ENCODE measurements at places on chromosomes 4 and X. TPM values are rescaled to one million over a fixed set of nuclear protein-coding genes. Genes with fewer than 3 reads are reported as not detected.

DNA sequence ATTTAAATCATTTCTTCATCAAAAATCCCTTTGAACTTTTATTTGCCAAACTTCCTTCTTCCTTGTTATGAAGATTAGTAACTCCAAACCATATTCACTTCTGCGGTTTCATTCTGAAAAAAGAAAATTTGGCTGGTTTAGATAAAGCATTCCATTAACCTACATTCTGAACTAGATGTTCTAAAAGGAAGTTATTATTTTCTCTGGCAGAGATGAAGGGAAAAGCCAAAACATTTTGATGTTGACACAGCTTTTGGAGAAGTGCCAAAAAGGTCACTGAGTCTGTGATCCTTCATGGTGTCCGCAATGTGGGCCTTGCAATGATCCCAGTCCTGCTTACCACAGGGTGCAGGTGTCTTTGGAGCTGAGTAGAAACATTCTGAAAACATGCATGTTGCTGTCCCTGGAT is 36.0 kb downstream of the CXCL8 start:
- peak; percentile 14 for DNase-seq

The PARM1 gene
- not detected for total RNA-seq

DNA sequence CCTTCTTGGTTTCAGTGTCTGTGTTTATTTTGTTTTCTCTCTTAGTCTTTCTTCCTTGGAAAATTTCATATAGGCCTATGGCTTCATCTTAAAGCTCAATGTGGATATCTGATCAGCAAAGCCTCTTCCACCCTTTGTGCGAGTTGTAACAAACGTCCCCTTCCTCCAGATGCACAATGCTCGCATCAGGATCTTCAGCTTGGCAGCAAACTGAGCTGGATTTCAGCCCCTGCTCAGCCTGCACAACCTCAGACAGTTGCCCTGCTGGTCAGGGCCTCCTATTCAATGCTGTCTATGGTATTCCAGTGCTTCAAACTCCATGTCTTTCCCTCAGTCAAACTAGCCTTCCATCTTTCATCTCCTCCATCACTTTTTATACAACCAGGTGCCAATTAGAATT is 309.4 kb downstream of the ARHGAP24 start:
- no peak for DNase-seq

DNA sequence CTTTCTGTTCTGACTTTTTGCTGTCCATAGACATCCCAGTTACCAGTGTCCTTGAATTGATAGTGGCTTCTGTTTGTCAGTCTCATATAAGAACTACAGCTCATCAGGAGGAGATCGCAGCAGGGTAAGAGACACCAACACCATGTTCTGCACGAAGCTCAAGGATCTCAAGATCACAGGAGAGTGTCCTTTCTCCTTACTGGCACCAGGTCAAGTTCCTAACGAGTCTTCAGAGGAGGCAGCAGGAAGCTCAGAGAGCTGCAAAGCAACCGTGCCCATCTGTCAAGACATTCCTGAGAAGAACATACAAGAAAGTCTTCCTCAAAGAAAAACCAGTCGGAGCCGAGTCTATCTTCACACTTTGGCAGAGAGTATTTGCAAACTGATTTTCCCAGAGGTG is 30.1 kb downstream of the GUCY1A1 start:
- no peak for DNase-seq

The EFNB1 gene
- 49.6 TPM for total RNA-seq

DNA sequence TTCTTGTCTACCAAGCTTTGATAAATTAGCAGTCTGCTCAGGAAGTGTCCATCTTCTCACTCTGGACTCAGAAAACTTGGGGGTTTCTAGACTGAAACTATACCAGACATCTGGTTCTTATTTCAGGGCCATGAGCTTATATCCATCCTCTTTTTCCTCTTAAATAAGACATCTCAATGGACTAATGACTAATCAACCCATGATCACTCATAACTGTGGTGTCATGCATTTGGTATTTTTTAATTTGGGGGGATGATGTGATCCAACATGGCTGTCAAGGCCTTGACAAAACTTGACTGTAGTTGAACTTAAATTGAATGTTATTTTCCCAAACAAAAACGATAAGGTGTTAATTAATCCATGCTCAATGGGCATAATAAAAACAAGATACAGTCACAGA is 87.8 kb downstream of the GPRASP3 start:
- DNase-seq = no peak

The TMPRSS11F gene
- total RNA-seq = not detected

DNA sequence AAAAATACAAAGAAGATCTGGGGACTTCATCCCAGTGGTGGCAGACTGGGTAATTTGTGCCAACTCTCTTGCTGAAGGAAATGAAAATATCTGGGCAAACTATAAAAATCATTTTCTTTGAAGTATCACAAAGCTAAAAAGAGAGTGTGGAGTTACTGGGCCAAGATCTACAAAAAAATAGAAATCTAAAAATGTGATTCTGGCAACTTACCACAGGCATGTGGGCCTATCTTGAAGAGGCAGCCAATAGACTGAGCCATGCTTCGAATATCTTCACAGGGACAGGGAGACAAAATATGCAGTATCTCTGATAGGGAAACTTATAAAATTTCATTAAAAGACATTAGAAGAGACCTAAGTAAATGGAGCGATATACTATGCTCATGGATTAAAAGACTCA is 168.8 kb downstream of the RCHY1 start:
- DNase-seq = no peak

DNA sequence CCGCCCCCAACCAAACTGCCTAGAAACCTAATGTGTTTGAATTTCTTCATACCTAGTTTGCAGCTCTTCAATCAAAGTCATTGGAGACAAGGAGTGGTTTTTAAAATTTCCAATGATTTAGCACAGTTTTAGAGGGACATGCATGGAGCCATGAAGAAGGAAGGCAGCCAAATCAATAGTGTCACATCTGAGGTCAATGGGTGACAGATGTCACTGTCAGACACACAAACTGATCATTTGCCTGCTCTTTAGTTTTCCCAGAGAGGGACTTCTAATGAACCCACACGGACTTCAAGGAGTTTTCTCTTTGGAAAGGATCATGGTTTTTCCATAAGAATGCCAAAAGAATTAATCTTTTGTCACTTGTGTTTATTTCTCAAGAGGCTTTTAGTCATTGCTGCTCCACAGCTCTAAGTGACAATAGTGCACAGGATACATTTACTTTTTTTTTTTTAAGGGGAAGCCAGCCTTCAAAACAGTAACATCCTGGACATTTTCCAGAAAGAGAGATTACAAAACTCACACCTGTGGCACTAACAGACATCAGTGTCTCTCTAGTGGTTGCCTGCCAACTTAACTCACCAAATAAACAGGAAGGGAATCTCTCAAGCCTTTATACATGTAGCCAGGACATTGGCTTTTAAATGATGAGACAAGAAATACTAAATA is 251.1 kb upstream of the DIAPH2 start:
- DNase-seq = no peak

DNA sequence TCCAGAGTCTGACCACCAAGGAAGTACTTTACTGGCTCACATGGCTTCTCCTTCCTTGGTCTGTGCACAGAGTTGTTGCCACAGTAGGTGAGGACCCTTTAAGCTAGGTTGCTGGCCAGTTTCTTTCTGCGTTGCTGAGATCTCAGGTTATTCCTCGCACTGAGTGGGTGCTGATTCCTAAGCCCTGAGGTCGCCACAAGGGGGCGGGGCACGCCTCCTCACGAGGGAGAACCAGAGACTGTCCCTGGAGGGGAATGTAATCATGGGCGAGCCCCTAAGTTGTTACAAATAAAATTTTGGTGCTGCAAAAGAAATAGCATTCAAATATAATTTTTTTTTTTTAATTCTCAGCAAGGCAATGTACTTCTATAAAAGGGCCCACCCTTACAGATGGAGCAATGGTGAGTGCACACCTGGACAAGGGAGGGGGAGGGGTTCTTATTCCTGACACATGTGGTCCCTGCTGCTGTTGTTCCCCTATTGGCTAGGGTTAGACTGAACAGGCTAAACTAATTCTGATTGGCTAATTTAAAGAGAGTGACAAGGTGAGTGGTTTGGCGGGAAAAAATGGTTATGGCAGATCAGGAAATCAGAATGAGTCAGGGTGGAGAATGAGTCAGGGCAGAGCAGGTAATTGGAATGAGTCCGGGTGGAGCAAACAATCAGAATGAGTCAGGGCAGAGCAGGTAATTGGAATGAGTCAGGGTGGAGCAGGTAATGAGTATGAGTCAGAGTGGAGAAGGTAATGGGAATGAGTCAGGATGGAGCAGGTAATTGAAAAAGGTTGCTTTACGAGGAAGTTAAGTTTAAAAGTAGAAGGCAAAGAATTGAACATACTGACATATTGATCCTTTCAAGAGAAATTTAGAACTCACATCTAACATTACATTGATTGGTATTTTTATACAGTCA is 107.5 kb downstream of the VSIG4 start:
- no peak for DNase-seq

- no peak for DNase-seq
These were observed 240.1 kb downstream of the FRAS1 start for GRCh38 chr4:78297116-78297800.

The FGF5 gene
- 19.4 TPM for total RNA-seq

- no peak for DNase-seq
These were observed 18.9 kb upstream of the SMIM10 start for GRCh38 chrX:134971926-134972325.

DNA sequence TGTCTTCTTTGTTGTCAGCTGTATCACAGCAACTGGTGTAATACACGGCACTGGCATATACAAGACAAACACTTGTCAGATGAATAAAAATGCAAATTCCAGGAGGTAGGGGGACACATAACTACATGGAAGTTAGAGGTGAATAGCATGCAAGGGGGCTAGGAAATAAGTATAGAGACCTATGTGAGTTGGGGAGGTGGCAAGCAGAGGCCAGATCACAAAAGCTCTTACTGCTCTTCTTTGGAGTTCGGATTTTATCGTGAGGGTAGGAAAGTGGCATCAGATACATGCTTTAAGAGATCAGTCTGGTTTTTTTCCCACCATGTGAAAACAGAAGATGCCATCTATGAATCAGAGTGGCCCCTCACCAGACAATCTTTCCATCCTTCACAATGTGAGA is 2.8 kb upstream of the SRP72 start:
- DNase-seq = no peak

The TACR3 gene
- not detected for total RNA-seq

DNA sequence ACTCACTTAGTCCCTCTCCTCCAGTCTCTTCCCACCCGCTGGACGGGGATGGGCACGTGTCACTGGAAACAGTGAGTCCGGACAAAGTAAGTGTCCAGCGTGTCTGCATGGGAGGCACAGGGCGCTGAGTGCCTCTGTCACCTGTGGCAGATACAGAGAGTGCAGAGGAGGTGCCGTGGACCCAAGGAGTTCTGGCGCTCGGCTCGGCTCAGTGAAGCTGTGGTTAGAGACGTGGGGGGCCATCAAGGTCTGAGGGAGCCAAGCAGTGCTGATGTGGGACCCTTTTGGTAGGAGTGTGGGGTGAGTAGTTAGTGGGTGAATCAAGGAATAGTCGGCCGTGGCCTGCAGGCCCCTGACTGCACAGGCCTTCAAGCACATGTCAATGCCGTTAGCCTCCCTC is 40.1 kb upstream of the MSANTD1 start:
- DNase-seq = no peak

GRCh38 chrX:138759217-138759943 is 47.9 kb upstream of the FGF13 start:
- DNase-seq = no peak

GRCh38 chr4:124480061-124480460 is 232.5 kb downstream of the ANKRD50 start:
- no peak for DNase-seq

DNA sequence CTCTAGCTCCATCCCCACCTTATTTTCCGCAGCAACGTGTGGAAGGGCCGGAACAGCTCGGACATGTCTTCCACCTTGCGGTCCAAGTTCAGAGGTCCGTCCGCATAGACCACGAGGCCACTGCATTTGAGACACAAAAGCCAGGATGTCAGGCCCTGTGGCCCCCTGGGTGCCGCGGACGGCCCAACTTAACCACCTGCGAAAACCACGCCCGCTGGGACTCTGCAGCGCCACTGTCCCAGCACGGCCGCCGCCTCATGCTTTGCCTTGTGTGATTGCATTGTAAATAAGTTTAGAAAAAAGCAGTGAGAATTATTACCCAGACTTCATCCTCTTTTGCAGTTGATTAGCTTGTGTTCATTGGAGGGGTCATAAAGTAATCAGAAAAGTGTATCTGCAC is 58.2 kb upstream of the MXD4 start:
- DNase-seq = no peak

The GAGE12E gene
- not detected for total RNA-seq

The HSD17B10 gene
- total RNA-seq = 162 TPM

The AP1AR gene
- 17.5 TPM for total RNA-seq

DNA sequence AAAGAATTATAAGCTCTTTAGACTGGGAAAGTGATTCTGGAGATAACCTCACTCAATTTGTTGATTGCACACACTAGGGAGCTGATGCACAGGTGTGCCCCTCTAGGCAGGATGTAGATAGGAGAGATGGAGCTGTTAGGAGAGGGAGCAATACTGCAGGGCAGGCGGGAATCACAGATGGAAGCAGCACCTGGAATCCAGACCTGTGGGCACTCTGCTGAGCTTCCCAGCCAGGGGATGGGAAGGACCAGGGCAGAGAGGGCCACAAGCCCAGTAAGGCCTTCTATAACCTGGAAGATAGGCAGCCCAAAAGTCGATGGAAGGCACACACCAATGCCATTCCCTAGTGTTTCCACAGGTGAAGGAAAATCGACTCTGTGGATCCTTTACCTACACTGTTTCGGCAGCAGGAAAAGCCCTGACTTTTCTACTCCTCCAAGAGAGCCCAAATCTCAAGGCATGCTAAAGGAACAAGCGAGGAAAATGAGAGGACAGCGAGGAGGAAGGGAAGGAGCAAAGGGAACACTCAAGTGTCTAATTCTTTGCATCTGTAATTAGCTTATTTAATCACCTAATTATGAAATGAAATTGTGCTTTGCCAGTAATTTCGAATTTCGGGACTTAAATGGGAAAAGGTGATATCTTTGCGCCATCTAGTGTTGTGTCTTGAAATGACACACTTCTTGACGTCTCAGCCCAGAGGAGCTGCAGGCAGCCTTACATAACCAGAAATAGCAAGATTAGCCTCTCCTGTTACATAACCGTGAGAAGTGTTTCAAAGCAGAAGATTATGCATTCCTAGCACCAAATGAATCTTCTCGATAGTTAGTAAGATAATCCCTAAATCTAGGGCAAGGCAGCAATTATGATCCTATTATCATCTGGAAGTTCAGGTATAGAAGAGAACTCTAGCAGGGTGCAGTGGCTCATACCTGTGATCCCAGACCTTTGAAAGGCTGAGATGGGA is 31.0 kb upstream of the TLR3 start:
- peak; percentile 23 for DNase-seq

DNA sequence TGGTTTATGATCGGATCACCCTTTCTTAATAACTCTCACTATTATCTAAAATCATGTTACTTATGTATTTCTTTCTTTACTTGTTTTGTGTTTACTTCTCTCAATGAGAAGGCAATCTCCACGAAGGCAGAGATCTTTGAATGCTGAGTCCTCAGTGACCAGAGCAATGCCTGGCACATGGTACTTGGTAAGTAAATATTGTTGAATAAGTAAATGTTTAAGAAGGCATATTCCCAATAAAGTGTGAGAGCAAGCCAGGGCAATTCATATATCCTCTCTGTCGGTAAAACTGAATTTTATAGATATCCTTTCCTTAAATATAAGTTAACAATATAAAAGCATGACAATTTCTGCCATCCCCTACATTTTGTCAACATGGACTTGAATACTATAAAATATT is 94.4 kb downstream of the UGT8 start:
- no peak for DNase-seq

All from MG63 (cell line).